ENCODE measurements at places on chromosomes 3 and 15.

GRCh38 chr15:74769463-74770025, 12.3 kb upstream of the CSK start:
- no peak for DNase-seq

DNA sequence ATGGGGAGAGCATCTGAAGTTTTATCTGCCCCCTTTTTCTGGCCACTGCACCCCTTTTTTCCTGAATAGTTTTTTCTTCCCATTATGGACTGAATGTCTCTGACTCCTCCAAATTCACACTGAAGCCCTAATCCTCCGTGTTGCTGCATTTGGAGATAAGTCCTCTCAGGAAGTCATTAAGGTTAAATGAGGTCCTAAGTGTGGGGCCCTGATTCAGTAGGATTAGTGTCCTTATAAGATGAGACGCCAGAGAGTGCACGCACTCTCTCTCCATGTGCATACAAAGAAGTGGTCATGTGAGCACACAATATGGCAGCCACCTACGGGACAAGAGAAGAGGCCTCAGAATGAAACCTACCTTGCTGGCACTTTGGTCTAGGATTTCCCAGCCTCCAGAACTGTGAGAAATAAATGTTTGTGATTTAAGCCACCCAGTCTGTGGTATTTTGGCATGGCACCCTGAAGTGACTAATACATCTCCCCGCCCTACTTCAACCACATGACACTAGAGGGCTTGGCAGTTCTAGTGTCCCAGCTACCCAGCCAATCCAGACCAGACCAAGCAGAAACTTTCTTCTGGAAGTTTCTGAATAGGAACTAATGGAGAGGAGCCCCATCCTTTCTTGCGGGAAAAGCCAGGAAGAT, 191.3 kb downstream of the PDE8A start:
- no peak for DNase-seq

DNA sequence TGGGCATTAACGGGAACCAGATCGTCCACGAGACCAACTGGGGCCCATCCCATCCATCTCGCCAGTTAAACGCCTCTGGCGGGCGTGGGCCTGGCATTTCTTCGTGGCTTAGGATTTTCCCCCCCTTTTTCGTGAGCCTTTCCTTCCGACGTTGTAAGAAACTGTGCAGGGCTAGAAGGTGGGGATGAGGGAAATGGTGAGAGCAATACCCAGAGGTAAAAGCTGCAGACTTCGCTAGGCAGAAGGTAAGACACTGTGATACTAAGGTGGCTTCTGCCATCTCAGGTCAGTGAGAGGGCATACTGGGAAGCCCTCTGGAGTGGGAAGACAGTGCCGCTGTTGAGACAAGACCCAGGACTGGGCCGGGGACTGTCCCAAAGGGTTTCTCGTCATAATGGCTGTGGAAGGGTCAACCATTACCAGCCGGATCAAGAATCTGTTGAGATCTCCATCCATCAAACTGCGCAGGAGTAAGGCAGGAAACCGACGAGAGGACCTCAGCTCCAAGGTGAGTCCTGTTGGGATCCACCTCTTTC, 666 bp downstream of the MAPKBP1 start:
- DNase-seq: no peak

DNA sequence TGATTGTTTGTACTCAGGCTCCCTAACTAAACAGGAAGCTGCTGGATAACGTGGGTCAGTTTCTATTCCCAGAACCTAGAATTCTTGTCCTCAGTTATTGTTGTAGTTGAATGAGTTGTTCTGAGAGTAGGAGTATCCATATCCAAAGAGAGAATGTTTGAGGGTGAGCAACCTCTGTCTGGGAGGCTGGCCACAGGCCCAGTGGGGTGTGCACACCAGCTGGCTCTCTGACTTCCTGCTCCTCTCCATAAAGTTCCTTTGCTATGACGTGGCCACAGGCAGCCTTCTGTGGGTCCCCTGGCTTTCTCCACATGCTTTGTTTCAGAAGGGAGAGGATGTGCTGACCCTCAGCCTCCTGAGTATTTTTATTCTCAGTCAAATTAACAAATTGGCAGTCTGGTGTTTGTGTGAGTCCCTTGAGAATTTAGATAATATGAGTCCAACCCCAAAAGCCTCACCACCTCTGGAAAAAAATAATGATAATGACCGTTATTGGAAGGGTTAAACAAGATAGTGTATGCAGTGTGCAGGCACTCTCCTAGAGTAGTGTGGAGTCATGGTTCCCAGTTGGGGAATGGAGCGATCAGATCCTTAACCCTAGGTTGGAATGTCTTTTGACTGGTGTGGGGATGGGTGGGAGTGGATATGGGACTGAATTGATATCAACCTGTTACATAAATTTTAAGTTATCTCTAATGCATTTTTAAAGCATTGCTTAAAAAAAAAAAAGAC, 47.6 kb upstream of the MED12L start:
- no peak for DNase-seq

GRCh38 chr3:188841906-188842305, 329.9 kb upstream of the TPRG1 start:
- no peak for DNase-seq

DNA sequence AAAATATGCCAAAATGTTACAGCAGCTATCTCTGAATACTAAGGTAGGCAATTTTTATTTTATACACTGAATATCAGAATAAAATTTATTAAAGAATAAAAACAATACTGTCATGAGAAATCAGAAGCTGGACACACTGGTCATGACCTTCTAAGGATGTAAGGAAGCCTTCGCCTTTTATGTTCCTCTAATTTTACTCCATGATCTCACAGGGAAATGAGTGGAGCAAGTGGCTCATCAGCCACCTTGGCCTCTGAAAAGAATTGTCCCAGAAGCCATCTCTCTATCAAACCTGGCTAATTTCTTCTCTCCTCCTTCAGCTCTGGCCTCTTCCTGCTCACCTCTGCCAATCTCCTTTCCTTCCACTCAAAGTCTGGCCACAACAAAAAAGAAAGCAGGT, 48.6 kb downstream of the THRB start:
- DNase-seq: no peak

- no peak for DNase-seq
Observed at GRCh38 chr3:14725564-14726440, 50.9 kb downstream of the C3orf20 start.

DNA sequence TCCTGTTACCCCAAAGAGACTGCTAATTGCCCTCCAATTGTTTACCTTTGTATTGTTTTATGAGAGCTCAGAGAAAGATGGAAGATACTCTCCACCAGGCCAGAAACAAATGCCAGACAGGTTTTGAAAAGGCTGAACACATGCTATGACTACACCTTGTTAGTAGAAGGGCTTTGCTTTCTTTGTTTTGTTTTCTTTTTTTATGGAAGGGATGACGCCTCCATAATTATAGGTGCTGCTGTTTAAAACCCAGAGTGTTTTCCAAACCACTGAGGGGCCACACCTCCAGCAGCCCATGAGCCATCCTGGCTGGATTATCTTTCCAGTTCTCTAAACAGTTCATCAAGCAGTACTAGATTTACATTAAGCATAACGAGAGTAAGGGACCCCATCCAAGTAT, 5.6 kb upstream of the FOXP1 start:
- DNase-seq: no peak

GRCh38 chr3:56373386-56373785, 94.9 kb downstream of the ERC2 start:
- no peak for DNase-seq

- DNase-seq: no peak
Observed at GRCh38 chr3:144235489-144235888, 263.9 kb downstream of the DIPK2A start.

- peak; percentile 78 for DNase-seq
Observed at GRCh38 chr3:49238274-49239127, 38.5 kb downstream of the C3orf62 start.

DNA sequence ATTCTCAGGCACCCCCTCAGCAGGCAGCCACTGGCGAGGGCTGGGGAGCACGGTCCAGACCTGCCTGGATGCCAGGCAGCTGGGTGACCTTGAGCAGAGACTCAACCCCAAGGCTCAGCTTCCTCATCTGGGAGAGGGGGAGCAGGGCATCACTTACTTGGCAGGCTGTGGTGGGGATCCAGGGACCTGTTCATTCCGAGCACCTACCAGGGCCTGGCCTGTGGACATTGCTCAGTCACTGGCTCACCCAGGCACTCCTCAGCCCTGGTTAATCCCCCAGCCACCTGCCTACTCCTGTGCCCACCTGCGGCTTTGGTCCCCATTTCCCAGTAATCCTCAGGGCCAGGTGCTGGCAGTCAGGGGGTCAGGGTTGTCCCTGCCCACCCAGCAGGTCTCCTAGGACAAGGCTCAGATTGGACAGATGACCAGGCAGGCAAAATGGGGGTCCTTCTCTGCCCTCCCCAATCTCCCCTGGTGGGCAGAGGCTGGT, 9.3 kb upstream of the RPL29 start:
- no peak for DNase-seq

GRCh38 chr3:133805384-133805701, 272 bp upstream of the SRPRB start:
- DNase-seq: no peak

GRCh38 chr3:164416491-164417222, 661.6 kb downstream of the SI start:
- no peak for DNase-seq

- no peak for DNase-seq
Observed at GRCh38 chr3:9553948-9554513, 409 bp upstream of the LHFPL4 start.

All from ascending aorta (tissue), 2 donors.